ENCODE measurements at places on chromosomes 7 and 10.
A peak's percentile ranks its signal among the peaks of the same experiment; 100 is the strongest.

GRCh38 chr10:60742512-60742911, 35.8 kb upstream of the CDK1 start:
- no peak for DNase-seq

DNA sequence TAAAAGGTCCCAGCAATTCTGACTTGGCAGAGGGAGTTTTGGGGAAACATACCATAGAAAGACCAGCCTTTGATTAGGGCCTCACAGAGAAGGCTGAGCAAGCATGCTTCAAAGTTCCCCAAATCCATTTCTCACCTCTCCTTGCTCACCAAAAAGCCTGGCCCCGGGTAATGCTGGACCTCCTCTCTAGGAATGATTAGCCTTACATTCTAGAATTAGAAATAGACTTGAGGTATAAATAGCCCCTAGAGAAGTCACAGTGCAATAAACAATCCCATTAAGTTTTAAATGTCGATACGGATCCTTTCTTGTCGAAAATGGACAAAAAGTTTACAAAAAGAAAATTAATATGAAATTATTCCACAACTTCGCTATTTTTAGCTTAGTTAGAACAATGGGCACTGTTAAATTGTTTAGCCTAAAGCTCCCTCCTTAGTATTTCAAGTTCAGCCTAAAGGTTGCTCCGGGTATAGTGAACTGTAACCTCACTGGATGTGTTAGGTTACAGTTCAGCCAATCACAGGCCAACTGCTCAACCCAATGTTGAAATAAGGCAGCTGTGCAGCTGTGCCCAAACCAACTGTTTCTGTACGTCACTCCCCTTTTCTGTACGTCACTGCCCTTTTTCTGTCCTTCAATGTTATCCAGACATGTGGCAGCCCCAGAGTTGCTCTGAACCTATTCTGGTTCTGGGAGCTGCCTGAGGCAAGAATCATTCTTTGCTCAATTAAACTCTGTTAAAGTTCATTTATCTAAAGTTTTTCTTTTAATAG, 7.9 kb upstream of the GSDME start:
- peak; percentile 72 for DNase-seq

GRCh38 chr7:84998665-84999064, 188.2 kb downstream of the SEMA3D start:
- DNase-seq = no peak

GRCh38 chr10:76778914-76779795, 858.5 kb downstream of the KCNMA1 start:
- DNase-seq = no peak

DNA sequence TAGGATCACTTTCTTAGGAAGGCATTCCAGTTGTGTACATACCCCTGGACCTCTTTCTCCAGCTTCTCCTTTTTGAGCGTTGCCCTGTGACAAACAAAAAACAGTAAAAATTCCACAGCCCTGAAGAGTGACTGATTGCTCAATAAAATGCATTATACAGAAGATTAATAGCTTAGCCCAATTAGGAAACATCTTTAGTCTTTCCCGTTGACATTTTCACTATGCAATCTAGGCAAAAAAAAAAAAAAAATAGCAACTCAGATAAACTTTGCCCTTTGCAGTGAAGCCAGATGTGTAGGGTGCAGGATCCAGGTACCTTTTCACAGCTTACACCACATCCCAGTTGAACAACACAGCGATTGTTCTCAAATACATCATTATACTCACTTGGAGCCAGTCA, 17.9 kb downstream of the COL28A1 start:
- peak; percentile 29 for DNase-seq

DNA sequence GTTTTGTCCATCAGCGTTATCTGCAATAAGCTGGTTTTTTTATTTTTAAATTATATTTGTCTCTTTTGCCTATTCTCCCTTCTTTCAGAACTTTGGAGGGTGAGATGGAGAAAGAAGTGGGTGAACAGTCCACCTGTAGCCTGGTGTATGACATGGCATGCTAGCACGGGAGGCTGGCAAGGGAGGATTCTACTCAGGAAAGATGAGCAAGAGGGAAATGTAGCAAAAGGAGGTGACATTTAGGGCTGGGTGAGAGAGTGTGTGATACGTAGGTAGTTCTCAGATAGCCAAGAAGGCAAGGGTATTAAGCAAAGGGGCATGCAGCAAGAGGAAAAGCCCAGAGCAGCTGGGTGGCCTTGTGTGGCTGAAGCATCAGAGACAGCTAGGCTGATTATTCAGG, 612.9 kb upstream of the IGFBP3 start:
- no peak for DNase-seq

- DNase-seq = peak; percentile 19
Measured at GRCh38 chr7:124635416-124635815, 130.2 kb downstream of the GPR37 start.

Data from suppressor macrophage treated with lipopolysaccharide for 1 hour (primary cell).